ENCODE measurements at places on chromosomes 7 and 10.

GRCh38 chr10:118594392-118595063, 920 bp downstream of the PRLHR start:
- DNase-seq = no peak

DNA sequence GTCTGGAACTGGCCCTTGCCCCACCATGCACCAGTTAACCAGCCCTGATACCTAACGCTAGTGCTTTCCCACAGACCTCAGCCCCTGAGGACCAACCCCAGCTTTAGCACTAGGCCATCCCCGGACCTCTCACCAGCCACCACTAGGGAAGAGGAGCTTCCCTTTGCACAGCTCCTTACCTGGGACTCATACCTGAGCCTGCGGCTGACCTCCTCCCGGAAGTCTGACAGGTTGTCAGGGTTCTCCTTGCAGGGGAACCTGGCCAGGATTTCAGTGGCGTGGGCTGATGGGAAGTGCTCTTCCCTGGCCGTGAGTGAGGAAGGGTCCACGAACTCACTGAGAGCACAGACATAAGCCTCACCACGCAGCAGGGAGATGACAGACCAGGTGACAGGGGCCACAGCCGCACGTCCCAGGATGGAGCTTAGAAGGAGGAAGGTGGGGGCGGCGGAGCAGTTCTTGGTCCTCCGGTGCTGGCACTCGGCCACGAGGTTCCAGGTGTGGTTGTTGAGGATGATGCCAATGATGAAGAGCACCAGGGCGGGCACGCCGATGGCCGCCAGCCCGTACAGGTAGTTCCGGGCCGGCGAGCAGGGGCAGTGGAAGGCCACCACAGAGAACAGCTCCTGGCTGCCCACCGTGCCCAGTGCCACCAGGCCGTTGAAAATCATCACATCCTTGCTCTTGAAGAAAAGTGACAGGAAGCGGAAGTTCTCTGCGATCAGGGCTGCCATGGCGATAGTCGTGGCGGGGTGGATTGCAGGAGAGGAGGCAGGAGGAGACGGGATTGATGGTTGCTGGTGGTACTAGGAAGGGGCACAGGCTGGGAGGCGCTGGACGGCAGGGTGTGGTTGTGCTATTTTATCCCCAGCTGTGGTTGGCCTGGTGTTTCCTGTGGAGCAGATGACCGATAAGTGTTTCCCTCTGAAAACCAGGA, 2.7 kb downstream of the CALHM2 start:
- DNase-seq = no peak

DNA sequence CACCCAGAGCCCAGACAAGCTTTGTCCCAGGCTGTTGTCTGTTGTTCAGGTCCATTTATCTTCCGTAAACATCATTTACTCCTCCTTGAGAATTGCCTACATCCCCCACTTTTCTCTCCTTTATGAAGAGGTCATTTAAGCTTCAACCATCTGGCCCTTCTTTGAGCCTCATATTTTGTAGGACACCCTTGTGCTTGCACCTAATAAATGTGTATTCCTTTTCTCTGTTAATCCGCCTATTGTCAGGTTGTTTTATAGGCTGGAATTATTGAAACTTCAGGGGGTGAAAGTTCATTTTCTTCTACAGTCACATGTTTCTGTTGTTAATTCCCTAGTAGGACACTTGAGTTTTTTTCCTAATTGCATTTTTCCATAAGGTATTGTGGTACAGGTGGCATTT, 19.6 kb upstream of the CTTNBP2 start:
- no peak for DNase-seq

DNA sequence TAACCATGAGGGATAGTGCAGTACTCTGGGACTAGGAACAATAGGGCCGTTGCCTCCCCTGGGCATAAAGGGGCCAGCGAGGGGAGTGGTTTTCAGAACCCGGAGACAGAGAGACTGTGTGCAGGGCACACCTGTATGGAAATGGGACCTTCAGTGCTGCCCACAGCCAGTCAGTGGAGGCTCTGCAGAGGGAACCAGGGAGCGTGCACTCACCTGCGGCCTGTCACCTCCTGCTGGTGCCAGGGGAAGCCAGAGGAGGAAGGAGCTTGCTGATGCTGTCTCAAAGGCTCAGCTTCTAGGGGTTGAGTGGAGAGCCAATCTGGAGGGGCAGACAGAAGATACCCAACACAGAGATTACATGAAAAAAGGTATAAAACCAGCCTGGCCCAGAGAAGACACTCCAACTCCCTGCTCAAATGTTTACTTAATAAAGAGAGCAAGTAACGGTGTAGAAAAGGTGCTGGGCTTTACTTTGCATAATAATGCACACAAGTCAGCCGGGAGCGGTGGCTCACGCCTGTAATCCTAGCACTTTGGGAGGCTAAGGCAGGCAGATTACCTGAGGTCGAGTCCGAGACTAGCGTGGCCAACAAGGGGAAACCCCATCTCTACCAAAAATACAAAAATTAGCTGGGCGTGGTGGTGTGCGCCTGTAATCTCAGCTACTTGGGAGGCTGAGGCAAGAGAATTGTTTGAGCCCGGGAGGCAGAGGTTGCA, 35.5 kb upstream of the WAPL start:
- DNase-seq = no peak

DNA sequence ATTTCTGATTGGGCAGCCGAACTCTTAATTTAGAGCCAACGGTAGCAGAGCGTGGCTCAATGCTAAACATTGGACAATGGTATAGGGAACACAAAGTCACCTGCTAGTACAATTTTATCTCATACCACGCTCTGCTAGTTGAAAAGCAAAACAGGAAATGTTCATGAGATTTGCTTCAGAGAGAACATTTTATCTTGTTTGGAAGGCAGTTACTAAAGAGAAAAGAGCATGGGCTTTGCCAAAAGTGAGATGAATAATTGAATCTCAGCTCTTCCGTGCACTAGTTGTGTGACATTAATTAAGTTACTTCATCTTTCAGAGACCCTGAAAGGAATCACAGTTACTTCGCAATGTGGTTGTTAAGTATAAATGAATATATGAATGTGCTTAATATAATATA, 161.5 kb upstream of the FAM13C start:
- DNase-seq = no peak

DNA sequence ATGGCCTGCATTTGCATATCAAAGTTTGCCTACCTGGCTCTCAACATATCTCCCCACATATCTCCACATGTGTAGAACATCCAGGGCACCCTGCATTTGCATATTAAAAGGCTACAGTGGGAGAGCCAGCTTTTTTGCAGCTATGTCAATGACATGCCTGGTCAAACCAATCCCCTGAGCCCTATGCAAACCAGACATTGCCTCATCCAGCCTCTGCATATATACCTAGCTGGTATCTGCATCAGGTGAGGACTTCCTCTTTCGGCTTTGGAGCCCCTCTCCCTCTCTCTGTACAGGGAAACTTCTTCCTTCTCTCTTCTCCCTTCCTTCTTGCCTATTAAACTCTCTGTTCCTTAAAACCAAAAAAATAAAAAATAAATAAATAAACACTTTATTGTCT, 142.7 kb upstream of the STEAP4 start:
- no peak for DNase-seq

DNA sequence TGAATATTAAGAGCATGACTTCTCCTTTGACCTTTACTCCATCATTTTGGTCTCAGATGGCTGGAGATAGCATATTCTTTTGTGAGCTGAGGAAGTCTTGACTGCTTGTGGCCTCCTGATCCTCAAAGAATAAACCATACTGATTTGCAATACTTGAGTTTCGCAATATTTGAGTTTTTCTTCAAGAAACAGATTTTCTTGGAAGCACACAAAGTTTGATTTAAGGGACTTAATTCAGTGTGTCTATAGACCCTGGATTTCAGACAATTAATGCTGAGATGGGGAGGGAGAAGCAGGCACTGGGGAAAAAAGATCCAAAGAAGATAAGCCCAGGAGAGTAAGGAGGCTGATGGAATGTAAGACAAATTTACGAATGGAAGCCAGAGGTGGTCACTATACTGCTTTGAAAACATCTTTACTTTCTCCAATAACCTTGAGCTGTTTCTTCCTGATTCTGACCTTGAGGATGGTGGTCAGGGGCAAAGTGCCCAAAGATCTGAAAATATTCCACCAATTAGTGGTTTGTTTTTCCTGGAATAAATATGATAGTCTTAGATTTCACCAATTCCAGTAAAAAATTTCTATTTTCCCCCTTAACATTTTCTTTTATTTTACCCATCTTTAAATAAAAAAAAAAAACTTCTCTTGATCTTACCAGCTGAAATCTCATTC, 7.5 kb downstream of the EPDR1 start:
- DNase-seq = no peak

- no peak for DNase-seq
Measured at GRCh38 chr10:60209874-60210570, 179.7 kb downstream of the ANK3 start.

DNA sequence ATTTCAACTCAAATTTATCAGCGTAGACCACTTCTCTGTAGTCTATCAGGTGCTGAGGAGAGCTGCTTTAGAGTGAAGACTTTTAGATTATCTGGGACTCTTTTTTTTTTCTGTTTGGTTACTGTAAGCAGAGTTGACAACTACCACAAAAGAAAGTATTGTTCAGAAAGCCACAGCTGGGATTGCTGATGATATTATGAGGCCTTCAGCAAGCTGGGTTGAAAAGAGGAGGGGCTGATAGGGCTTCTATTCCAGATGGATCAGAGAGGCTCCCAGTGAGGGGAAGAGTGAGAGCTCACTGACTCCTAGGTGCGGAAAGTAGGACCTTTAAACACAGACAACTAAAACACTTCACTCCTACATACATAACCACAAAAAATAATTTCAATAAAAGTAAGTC, 188.5 kb upstream of the FERD3L start:
- DNase-seq = no peak

GRCh38 chr10:16779384-16779915, 37.8 kb downstream of the RSU1 start:
- no peak for DNase-seq

DNA sequence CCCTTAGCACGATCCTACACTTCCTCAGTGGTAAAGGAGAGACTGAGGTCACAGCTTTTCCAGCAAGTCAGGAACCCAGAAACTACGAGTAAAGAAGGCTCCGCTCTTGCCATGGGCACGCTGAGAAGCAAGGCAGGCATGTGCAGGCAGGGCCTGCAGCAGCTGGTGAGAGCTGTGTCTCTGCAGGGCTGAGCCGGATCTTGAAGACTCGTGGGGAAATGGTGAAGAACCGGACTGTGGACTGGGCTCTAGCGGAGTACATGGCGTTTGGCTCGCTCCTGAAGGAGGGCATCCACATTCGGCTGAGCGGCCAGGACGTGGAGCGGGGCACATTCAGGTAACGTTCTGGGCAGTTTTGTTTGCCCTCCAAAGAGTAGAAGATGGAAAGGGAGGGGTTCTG, 51.9 kb upstream of the ZMIZ2 start:
- DNase-seq = no peak

GRCh38 chr10:75226656-75227055, 9.1 kb downstream of the COMTD1 start:
- no peak for DNase-seq

DNA sequence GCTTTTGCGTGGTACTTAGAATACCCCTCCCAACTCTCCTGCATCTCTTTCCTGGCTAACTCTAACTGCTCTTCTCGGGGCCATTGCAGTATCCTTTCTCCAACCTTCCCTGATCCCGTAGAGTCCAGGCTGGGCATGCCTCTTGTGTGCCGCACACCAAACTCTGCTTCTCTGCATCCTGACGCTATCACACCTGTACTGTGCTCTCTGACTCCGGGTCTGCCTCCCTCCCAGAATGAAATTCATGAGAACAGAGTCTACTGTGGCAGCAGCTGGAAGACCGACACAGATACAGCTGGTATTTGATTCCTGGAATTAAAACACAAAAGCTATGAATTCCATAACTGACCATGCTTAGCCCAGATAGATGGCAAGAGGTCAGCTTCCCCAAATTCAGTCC, 60.9 kb downstream of the C10orf67 start:
- DNase-seq = no peak

GRCh38 chr10:79285315-79286197, 61.7 kb upstream of the PPIF start:
- no peak for DNase-seq

- DNase-seq = no peak
Measured at GRCh38 chr10:19531324-19531723, 284.9 kb upstream of the PLXDC2 start.

- no peak for DNase-seq
Measured at GRCh38 chr7:66326501-66327215, 121.5 kb downstream of the TPST1 start.

- no peak for DNase-seq
Measured at GRCh38 chr10:77285529-77286182, 352.0 kb downstream of the KCNMA1 start.

GRCh38 chr7:151448261-151449252, 8.6 kb upstream of the CRYGN start:
- peak; percentile 61 for DNase-seq

- no peak for DNase-seq
Measured at GRCh38 chr7:41459623-41460261, 243.1 kb downstream of the INHBA start.

DNA sequence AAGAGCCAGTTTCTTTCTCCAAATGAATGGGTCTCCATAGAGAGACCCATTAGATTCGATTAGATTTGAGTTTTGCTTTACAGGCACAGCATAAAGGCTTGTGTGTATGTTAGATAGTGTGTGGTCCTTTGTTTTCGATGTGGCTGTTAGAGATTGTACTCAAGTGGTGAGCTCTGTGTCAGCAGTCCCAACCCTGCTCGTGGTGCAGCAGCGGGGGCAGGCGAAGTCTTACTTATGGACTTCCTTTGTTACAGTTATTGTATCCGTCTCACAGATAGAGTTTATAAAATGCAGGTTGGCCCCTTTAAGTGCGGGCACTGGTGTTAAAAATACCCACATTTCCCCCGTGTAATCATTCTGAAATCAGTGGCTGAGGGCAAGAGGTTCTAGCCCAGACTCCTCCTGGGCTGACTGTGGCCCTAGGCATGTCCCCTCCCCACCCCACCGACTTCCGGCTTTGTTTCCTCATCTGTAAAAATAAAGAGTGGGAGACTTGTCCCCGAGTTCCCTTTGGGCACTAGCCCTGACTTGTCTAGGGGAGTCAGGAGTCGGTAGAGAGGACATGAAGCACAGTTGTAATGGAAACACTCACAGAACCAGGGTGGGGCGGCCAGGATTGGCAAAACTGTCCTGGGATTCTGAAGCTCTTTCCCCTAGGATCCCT, 28.6 kb downstream of the MTURN start:
- peak; percentile 61 for DNase-seq

DNA sequence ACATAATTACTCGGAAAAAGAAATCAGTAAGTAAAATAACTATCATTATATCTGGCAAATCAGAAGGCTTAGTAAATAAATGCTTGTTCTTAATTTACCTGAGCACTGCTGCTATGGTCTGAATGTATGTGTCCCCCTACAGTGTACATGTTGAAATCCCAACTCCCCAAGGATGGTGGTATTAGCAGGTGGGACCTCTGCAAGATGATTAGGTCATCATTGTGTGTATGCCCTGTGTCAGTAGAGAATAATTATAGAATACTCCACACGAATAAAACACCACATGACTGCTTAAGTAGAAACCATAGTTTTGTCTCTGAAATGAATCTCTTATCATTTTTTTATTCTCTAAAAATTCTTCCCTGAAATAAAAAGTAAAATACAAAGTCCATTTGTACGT, 101.6 kb downstream of the RNF133 start:
- DNase-seq = no peak

- DNase-seq = no peak
Measured at GRCh38 chr7:12217311-12217710, 6.2 kb downstream of the TMEM106B start.

- no peak for DNase-seq
Measured at GRCh38 chr10:43083764-43084163, 6.9 kb downstream of the RET start.
